ENCODE measurements at places on chromosomes 5 and 9.

GRCh38 chr9:75664597-75664996 lies 225.9 kb upstream of the PCSK5 start:
- no peak for DNase-seq

GRCh38 chr9:131255676-131256197 lies 20.6 kb downstream of the FAM78A start:
- no peak for DNase-seq

- DNase-seq = no peak
These were observed 26.5 kb downstream of the CDKN2A start for GRCh38 chr9:21967702-21968101.

GRCh38 chr9:88685966-88686365 lies 151.0 kb downstream of the NXNL2 start:
- no peak for DNase-seq

DNA sequence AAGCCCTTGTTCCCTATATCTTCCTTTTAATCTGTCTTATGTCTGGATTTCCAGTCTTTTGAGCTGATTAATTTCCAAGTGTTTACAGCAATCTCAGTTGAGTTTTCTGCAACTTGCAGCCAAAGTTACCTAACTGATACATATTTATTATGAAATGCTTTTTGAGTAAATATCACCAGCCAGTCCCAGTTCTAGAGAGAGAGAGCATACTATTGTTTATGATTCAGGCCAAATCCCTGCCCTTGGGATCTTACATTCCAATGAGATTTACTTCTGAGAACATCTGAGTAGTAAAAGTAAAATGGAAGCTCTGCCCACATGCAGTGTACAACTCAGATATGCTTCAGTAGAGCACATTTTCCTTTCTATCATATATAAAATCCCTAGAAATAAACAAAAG lies 661.7 kb downstream of the KCTD16 start:
- no peak for DNase-seq

DNA sequence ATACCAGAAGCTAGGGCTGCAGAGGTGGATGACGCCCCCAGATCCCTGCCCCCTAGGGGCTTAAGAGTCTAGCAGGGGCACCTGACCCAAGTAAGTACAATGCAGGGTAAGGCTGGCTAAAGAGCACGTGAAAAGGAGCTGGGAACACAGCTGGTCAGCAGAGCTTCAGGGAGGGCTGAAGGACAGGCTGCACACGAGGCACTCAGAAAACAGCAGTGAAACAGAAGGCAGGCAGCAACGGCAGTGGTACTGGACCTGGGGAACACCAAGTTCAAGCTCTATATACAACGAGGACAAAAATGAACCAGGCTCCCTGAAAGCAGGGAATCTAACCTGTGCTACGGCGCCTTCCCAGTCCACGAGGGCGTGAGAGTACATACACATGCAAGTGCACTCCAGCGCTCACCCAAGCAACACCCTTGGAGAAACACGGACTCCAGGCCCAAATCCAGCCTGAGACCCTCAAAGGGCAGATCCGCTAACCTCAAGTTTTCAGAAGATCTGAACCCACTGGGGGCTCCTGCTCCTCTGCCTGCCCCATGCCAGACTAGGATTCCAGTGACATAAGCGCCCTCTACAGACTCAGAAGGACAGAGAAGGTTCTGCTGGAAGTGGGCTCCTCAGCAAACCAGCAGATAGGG lies 57.4 kb downstream of the PSMB7 start:
- no peak for DNase-seq

DNA sequence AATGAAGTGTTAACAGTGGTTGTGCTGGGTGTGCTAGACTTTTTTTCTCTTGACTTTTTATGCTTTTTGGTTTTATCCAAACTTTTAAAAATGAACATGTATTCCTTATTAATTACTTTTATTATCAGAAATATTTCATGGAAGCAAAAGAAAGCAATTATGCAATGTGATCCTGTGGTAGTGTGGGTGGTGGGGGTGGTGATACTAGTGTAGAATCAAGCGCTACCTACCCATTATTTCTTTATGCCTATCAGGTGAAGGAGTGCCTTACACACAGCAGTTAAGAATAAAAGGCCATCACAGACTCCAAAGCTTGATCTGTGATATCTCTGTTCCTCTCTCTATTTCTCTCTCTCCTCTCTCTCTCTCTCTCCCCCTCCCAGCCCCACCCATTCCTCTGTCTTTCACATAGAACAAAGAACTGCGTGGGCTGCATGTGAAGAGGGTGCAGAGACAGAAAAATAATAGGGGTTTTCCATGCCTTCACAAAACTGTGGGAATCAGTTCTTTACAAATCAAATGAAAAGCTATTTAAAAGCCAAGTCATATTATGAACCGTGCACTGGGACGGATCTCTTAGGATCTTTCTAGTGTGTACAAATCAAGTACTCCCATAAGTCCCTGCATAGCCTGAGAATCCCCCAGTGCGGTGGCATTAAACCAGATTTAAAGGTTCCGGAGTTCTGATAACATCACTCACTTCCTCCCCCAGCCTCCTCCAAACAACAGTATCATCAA lies 351.2 kb downstream of the RAB3C start:
- DNase-seq = no peak

- DNase-seq = no peak
These were observed 248.3 kb downstream of the COX7C start for GRCh38 chr5:86866036-86866435.

- DNase-seq = no peak
These were observed 6.8 kb downstream of the SYK start for GRCh38 chr9:90808398-90808797.

DNA sequence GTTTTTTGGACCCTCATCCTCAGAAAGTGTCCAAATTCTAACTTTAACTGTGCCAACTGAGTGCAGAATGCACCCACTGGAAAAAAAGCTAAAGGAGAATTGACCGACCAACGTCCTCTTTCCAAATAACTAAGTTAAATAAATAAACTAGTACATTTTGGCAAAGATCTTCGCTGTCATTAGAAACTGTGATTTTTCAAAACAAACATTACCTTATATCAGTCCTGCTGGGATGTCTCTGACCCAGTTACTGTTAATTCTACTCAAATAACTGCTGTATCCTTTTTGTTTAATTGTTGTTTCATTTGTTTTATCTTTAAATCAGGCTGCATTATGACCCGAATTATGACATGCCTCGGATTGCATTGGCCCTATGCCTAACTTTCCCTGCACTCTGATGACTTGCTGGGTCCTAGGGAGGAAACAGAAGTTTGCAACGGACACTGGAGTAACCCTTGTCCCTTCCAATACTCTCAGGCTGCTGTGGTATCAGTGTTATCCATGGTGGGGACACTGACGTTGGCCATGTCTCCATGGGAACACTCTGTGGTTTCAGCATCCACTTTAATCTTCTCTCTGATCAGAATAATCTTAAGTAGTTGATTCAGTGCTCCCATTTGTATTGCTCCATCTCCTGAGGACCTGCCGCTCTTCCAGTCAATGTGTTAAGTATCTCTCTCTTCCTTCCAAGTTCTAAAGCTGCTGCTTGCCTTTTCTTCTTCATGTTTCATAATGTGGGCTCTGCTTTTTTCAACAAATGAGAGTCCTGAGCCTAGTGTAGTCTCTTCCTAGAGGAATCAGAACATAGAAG lies 11.1 kb upstream of the IFNA5 start:
- DNase-seq = no peak

DNA sequence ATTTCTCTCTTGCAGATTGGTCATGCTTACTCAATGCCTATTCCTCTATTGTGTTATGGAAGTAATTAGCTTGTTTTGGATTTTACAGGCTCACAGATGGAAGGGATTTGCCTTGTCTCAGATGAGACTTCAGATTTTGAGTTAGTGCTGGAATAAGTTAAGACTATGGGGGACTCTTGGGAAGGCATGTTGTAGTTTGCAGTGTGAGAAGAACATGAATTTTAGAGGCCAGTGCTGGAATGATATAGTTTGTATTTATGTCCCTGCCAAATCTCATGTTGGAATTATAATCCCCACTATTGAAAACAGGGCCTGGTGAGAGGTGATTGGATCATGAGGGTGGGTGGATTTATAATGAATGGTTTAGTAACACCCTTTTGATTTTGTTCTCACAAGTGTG lies 6.1 kb upstream of the TUSC1 start:
- no peak for DNase-seq

DNA sequence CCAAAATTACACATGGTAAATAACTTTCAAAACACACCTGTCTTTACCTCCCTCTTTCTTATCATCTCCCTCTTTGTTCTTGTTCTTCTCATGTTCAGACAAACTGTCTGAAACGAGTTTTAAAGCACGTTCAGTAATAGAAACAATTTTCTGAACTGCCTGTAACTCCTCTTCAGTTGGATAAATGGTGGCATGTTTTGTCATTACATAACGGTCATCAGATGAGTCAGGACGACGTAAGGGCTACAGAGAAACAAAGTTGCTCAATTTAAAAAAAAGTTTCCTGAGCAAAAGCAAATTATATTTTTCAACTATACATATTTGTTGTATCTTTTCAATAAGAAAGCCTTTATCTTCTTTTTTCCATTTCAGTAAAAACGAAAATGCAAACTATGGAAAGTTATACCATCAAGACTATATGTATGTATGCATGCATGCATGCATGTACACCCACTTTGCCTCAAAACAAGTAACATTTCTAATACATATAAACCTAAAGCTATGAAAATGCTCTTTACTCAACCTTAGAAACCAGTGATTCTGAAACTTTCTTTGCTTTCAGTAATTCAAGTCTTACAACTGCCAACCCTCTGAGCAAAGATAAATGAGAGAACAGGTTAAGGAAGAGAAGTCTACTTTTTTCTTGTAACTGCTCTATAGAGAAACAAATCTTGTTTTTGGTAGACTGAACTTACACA lies 56.0 kb downstream of the ZFR start:
- DNase-seq = no peak

GRCh38 chr5:154078272-154078671 lies 39.5 kb downstream of the MFAP3 start:
- no peak for DNase-seq

GRCh38 chr5:140969880-140970279 lies 3.6 kb downstream of the PCDHAC2 start:
- no peak for DNase-seq

Data from renal pelvis (tissue), 12 donors.